ENCODE measurements at places on chromosomes 1 and 21.
A peak's percentile ranks its signal among the peaks of the same experiment; 100 is the strongest.

DNA sequence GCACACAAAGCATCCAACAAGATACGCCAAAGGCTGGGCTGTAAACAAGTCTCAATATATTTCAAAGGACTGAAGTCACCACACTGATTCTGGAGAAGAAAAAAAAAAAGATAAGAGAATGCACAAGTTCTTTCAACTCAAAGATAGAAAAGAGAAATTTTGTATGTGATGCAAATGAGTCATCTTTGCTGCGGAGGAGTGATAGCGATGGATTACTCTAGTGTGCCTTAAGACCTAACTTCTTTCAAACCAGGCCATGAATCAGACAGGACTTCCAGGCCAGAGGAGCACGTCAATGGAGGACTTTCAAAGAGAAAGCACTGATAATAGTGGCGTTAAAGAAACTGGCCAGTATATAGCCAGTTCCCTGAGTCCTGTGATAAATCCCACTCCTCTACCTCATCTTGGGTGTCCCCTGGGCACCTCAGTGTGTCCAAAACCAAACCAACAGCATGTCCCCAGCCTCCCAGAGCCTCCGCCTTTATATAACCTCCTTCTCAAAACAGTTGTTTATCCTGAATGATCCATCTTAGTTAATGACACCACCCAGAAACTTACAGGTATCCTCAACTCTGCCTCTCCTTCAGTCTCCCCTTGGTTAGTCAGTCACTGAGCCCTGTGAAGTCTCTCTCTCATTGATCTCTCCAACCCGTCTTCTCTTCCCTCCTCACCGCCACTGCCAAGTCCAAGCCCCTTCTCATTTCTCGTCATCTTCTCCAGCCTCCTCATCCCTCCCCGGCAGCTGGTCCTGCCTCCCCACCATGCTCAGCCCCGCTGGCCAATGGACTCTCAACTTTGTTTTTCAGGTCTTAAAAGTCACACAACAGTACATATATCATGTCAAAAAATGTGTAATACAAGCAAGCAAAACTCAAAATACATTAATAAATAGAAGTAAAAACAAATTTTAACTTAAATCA lies 47.2 kb upstream of the IFFO2 start:
- DNase-seq = no peak

- no peak for DNase-seq
These were observed 2.3 kb upstream of the GRIK3 start for GRCh38 chr1:37036667-37037053.

GRCh38 chr1:22457836-22458235 lies 6.2 kb downstream of the ZBTB40 start:
- no peak for DNase-seq

GRCh38 chr1:16067127-16067768 lies 6.2 kb downstream of the FAM131C start:
- DNase-seq = peak; percentile 80

DNA sequence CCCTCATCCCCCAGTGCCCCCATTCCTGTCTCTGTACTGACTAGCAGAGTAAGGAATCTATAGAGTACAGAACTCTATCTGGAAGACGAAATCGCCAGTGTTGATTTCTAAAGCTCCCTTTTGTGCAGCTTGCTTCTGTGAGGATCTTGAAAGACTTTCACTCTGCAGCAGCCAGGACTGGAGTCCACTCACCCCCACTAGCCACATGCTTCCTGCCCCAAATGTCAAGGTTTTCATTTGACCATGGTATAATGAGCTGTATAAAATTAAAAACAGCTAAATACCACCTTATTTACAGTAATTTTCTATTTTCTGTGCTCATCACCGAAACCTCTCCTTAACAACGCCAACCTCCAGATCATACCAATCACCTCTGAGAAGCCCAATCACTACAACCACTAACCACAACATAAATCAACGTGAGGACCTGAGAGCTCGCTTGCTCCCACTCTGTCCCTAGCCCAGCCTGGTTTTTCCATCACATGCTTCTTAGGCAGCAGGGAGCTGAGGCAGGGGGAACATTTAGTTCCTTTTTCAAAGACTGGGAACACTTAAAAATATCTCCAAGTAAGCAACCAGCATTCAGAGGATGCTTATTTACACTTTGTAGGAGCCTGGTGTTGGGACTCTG lies 56.1 kb upstream of the IRF2BP2 start:
- DNase-seq = no peak

DNA sequence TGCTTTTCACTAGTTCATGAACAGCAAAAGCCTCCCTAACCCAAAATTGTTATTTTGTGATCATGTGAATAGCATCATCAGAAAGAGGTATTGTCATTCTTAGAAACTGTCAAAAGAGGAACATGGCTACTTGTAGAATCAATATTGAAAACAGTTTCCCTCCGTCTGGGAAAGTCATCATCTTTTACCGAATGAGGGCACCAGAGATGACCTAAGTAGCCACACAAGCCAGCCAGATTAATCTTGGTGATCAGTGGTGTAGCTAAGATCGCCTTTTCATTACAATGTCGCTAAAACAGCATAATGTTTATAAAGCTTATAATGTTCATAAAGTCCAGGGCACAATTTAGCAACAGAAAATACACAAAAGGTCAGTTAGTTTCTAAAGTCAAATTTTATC lies 136.1 kb downstream of the SIPA1L2 start:
- DNase-seq = no peak

Data from eye (tissue), 1 donor.